ENCODE measurements at places on chromosomes 2 and 18.

DNA sequence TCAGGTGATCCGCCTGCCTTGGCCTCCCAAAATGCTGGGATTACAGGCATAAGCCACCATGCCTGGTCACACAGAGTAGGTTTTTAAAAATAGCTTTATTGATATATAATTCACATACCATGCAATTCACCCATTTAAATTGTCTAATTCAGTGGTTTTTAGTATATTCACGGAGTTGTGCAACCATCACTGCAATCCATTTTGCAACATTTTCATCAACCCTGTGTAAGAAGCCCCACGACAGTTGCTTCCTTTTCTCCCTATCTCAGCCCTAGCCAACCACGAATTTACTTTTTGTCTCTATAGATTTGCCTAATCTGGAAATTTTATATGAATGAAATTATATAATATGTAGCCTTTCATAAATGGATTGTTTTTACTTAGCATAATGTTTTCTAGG lies 266.4 kb downstream of the NAPG start:
- DNase-seq = no peak

GRCh38 chr2:175166216-175166824 lies 1.7 kb downstream of the ATF2 start:
- DNase-seq = no peak

DNA sequence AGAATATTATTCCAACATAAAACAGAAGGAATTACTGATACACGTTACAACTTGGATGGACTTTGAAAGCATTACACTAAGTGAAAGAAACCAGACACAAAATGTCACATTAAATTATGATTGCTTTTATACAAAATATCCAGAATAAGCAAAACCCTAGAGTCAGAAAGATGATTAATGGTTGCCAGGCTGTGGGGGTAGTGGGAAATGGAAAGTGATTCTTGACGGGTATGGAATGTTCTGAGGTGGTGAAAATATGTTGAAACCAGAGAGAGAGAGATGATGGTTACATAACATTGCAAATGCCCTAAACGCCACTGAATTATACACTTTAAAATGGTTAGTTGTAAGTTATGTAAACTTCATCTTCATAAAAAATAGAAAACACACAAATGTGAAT lies 1057.2 kb upstream of the TMEFF2 start:
- no peak for DNase-seq

- no peak for DNase-seq
Observed at GRCh38 chr2:27771202-27771547, 344 bp upstream of the MRPL33 start.

GRCh38 chr2:168589236-168590211 lies 133.5 kb downstream of the CERS6 start:
- no peak for DNase-seq

GRCh38 chr2:67993329-67993728 lies 69.5 kb downstream of the C1D start:
- DNase-seq = no peak

DNA sequence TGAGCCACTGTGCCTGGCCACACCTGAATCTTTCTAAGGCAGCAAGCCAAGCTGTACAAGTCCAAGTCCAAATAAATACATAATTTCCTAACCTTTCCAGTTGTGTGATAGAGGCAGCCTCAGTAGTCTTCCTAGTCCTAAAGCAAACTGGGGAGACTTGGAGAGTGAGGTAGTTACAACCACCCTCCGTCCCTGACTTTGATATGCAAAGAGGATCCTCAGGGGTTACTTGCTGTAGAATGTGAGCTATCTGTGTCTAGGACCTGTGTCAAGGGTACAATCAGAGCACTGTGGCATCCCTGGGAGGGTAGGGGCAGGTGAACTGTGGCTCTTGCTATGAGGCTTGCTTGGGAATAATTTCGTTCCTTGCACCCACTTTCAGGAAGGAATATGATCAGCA lies 28.3 kb upstream of the KCNG3 start:
- DNase-seq = no peak

GRCh38 chr2:76946631-76947145 lies 575.5 kb downstream of the LRRTM4 start:
- no peak for DNase-seq

DNA sequence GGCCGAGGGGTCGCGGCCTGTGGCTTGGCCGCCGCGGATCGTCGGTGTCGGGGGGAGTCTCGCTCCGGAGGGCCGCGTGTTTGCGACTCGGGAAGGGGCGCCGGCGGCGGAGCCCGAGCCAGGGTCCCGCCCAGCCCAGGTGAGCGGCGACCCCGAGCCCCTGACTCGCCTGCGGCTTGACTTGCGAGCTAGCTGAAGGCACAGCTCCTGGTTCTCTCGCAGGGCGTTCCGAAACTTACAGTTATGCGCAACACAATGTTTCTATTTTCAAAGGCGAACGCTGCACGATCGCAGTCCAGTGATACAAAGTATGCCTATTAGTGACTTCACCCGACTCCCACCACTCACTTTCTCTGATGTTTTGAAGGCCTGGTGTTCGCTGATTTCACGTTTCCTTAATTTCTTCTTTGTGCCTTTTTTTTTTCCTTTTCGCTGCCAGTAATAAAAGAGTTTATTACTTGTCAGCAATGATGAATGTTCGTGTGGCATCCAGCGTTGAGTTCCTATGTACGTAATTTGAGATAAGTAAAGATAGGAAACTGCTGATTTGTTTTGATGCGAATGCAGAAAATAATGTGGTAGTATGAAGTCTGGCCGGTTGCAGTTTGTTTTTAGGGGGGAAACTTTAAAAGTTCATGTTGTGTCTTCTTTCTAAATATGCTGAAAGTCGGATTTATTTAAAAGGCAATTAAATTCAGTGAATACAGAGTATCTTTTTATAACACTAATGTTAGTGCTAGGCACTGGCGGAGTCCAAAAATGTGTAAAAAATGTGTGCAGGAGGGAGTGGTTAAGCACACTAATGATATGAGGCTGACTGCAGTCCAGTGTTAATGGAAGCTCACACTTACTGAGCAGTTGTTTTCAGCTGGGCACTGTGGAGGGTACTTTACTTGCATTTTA lies 706 bp downstream of the UBXN2A start:
- peak; percentile 16 for DNase-seq

GRCh38 chr2:199485732-199486335 lies 28.1 kb upstream of the SATB2 start:
- DNase-seq = peak; percentile 15

GRCh38 chr18:35121531-35121930 lies 80.3 kb downstream of the MAPRE2 start:
- no peak for DNase-seq

- DNase-seq = no peak
Observed at GRCh38 chr2:223947711-223948205, 2.6 kb upstream of the WDFY1 start.

DNA sequence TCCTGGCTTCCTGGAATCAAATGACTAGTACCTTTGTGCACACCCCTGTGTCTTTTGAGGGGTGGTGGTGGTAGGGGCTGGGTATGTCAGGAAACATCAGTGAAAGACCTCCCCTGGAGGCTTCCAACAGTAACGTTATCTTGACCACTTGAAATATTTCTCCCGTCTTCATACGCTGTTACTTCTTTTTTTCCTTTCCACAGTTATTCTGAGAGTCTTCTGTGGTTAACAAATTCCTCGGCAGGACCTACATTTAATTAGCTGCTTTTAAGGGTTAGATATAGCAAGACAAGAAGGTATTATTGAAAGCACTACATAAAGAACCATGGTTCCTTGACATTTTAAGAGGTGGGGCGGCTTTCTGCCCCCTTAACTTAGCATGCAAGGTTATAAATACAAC lies 34.6 kb downstream of the UGP2 start:
- no peak for DNase-seq

DNA sequence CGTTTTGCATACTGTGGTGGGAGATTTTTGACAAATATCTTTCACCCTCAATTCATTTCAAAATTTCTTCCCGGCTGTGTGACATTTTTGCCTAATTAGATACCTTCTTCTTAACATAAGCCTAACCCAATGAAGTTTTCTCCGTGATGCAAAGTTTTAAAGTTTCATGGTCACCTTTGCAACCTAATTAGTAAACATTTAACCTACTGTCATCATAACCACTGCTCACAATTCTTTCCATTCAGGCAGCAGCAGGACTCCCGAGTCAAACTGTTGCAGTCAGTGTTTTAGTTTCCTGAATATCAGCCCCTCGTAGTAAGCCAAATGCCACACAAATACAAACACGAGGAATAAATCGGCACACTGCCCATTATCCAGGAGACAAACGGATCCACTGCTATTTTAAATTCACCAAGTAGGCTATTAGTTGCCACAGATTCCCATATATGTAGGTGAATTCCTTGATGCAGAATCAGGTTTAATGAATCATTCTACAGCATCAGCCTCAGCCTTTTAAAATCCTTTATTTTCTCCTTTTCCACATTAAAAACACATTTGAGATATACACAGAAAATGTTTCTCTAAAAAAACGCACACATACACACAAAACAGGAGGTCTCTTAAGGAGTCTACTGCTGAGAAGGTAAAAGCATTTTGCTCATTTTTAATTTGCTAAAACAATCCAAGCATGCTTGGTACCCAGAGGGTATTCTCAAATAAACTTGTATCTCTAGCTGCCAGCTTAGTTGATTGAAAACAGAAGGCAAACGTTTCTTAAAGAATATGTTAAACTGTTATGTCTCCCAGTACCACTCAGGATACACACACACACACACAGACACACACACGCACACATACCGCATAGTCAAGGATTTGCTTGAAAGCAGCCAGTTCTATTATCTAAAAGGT lies 106.5 kb upstream of the KCTD1 start:
- no peak for DNase-seq

DNA sequence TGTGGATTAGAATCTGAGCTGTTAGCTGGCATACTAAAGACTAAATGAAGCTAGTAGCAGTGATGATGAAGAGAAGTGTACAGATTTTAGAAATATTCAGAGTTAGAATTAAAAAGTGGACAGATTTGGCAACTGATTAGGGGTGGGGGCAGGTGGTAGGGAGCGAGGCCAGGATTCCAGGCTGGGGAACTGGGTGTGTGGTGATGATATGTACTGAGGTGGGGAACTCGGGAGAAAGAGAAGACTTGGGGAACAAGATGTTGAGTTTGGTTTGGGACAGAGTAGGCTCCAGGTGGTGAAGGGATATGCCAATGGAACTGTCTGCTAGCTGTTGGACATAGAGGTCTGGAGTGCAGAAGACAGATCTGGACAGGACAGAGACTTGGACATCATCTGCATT lies 9.2 kb upstream of the CYP26B1 start:
- no peak for DNase-seq

GRCh38 chr2:9274701-9275343 lies 68.2 kb downstream of the ASAP2 start:
- no peak for DNase-seq

DNA sequence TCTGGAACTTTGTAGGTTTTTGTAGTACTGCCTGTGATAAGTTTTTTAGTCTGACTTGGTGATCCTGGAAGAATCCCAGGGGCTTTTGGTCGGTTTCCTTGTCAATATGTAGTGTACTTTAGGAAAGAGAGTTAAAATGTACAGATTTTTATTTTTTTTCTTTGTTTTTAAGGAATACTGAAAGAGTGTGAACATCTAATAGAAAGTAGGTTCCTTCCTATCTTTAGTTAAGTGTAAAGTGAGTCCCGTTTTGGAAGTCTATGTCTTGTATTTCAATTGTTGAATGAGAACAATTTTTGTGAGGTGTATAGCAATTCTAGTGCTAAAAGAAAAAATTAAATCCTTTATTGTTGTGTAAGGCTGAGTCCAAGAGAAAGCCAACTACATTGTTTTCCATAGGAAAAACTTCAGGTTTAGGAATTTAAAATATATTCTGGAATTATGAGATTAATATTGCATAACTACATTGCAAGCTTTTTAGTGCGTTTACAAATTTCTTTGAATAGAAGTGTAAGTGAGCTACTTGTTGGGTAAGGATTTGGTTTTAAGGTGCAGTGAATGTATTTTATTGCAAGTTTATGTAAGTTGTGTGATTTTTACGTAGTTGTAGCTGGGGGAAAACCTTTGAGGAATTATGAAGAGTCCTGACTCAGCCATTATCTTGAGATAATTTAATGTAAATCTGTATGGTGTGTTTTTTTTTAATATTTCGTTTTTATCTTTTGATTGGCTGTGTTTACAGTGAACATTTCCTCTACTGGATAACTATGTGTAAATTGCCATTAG lies 1.7 kb downstream of the VAPA start:
- DNase-seq = no peak

- no peak for DNase-seq
Observed at GRCh38 chr2:30394096-30394495, 53.0 kb upstream of the LCLAT1 start.

DNA sequence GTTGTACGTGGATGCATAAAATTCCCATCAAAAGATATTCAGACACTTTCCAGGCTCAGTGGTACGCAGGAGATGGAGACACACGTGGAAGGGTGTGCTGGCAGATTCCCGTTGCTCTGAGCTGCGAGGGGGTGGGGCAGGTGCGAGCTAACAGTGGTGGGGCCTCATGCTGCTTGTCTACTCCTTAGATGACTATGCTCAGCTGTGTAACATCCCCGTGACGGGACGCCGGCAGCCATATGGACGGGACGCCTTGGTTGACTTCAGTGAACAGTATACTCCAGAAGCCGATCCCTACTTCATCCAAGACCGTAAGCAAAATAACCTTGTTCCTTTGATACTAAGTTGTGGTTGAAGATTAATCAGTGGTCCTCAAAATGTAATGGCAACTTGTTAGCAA lies 87.5 kb upstream of the RASGRP3 start:
- DNase-seq = no peak

DNA sequence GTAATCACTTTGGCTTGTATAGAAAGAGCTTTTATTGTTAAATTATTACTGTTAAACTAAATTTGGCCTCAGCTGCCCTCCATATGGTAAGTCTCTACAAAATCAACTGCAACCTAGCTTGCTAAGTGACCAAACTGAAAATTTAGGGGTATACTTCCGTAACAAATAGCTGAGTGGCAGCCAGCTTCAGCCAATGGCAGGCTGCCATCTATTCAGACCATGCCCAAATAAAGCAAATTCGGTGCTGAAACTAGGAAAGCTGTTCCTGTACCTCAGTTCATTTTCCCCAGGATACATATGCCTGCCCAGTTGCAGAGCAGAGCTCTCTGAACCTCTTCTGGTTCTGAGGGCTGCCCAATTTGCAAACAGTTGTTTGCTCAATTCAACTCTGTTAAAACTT lies 94.8 kb downstream of the EML6 start:
- no peak for DNase-seq

DNA sequence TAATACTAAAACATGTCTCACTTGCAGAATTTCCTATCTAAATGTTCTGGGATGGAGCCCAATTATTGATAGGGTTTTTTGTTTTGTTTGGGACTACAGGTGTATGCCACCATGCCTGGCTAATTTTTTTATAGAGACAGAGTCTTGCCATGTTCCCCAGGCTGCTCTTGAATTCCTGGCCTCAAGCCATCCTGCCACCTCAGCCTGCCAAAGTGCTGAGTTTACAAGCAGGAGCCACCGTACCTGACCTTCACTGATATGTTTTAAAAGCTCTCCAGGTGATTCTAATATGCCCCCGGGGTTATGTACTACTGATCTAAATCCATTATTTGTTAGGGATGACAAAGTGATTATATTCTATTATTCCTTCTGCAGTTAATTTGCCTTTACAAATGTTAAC lies 2.2 kb downstream of the ELAC1 start:
- DNase-seq = no peak

DNA sequence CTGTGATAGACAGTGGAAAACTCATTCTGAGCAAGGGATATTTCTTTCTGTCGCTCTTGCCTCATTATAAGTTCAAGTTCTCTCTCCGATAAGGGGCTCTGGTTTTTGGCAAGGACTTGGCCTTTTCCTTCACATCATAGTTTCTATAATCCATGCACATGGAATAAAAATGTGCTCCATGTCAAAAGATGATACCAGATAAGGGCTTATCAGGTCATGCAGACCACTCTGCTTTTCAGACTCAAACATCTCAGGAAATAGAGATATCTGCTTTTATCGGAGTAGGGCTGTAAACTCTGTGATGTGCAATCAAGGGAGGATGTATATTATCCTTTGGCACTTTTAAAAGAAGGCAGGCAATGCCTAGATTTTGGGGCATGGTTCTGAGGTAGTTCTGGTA lies 45.0 kb upstream of the DARS1 start:
- DNase-seq = no peak

Data from activated CD4-positive, alpha-beta T cell treated with anti-CD3 and anti-CD28 coated beads, Interleukin-2, amount 50 U/mL, for 1 hour (primary cell).